ENCODE measurements at places on chromosomes 7 and 10.
A peak's percentile ranks its signal among the peaks of the same experiment; 100 is the strongest.

DNA sequence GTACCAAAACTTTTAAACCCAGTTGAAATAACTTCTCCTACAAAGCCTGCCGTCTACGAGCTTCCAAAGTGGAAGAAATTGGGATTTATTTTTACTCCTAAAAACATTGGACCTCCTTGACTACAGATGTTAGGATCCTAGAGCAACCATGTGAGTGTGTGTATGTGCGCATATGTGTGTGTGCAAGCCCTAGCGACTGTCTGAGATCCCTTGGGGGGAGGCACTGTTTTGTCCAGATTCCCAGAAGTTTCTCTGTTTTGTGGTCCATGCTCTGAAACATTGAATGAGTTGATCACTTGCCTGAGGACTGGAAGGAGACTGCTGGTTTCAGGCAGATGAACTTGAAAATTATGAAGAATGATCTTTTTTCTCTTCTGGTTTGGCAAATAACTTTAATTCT, 312.3 kb upstream of the ZNF32 start:
- no peak for DNase-seq

DNA sequence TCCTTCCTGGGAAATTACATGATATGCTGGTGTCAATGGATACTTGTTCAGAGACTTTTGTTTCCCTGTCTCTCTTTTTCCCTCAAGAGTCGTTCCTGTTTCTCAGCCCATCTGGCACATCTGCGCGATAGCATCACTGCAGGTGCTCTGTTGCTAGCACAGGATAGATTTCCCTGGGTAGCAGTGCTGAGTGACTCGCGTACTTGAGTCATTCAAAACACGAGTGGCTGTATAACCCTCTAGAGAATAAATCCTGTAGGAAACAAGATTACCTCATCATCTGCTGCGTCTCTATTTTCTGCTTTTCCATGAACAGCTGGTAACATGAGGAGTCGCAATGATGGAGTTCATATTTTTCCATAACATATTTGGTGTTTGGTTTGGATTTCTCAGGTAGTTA, 452.0 kb upstream of the FZD8 start:
- no peak for DNase-seq

DNA sequence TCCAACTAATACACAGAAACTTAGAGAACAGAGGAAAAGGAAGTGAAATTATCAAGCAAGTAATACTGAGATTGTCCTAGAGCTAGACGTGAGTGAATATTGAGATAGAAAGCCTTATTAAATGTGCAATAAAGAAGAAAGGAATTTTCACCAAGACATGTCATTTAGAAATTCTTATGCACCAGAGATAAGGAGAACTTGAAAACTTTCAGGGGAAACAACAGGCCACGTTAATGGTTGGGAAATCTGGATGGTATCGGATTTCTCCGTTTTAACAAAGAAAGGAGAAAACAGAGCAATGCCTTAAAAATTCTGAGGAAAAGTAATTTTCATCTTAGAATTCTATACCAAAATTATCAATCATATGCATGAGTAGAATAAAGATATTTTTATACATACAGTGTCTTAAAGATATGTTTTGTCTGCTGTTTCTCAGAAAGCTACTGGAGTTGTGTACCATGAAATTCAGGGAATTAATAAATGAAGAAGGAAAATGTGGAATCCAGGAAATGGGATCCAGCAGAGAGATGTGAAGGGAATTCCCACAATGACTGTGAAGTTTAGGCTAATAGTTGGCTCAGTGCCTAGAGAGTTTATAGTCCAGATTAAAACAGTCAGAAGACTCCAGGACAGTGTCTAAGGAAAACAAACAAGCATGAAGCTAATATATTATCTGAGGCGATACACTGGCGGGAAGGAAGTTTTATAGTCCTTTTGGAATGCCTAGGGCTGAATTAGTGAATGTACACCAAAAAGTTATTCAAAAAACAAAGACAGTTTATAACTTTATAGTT, 159.5 kb downstream of the PPP1R9A start:
- no peak for DNase-seq

DNA sequence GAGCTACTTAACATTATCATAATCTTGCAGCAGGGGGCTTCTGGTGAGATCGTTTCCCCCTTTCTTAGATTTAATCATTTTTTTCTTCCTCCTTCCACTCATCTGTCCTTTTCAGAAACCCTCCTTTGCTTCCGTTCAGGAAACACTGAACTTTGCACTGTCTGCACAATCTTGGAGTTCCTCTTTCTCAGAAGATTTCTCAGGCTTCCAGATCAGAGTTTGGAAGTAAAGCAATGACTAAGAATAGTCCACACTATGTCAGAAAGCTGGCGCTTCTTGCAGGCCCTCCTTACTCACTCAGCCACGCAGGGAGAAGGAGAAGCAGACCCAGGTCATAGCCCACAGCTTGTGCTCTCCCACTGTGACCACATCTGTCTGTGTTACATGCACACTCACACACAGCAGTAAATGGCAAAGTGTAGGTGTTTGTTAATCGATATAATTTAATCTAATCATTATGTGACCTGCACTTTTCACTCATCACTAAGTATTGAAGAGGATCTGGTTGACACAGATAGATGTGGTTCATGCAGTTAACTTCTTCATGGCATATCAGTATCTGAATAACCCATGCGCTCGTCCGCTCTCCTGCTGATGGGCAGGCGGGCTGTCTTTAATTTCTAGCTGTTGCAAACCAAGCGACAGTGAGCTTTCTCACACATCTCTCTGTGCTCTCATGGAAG, 30.2 kb downstream of the ALOX5 start:
- DNase-seq, result no peak

DNA sequence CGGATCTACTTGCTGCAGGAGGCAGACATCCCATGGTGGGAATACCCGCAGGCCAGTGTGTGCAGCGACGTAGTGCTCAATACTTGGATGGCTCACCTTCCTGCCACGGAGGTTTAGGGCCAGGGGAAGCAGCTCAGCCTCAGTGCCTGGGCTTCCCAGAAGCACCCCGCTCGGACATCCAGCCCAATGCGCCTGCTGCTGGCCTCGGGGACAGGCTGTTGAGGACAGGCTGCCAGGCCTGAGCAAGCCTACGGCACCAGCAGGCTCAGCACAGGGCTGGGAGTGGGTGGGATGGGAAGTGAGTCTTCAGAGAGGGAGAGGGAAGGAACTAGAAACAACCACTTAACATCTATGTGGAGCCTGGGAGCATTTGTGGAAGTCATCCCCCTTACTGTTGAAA, 441.3 kb upstream of the MGMT start:
- DNase-seq, result no peak

DNA sequence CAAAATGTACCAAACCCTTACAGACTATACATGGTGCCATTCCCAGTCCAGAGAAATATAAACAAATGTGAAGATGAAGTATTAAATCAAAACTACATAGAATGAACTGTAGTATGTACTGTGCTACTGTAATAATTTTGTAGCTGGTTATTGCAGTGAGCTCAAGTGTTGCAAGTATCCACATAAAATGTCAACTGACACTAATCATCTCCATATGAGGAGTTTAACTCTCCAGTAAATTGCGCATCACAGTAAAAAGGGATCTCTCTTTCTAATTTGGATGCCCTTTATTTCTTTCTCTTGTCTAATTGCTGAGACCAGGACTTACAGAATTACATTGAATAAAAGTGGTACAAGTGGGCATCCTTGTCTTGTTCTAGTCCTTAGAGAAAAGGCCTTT, 165.5 kb downstream of the CPED1 start:
- no peak for DNase-seq

GRCh38 chr10:59127991-59128390, 48.5 kb upstream of the PHYHIPL start:
- no peak for DNase-seq

- DNase-seq, result no peak
Measured at GRCh38 chr10:23047201-23048050, 48.0 kb upstream of the MSRB2 start.

- no peak for DNase-seq
Measured at GRCh38 chr7:47956220-47956619, 8.0 kb upstream of the PKD1L1 start.

- DNase-seq, result no peak
Measured at GRCh38 chr7:101985057-101985902, 167.9 kb downstream of the CUX1 start.

- DNase-seq, result no peak
Measured at GRCh38 chr10:84329986-84330651, 1.7 kb downstream of the CCSER2 start.

- DNase-seq, result peak; percentile 36
Measured at GRCh38 chr7:118109607-118110006, 74.4 kb upstream of the LSM8 start.

DNA sequence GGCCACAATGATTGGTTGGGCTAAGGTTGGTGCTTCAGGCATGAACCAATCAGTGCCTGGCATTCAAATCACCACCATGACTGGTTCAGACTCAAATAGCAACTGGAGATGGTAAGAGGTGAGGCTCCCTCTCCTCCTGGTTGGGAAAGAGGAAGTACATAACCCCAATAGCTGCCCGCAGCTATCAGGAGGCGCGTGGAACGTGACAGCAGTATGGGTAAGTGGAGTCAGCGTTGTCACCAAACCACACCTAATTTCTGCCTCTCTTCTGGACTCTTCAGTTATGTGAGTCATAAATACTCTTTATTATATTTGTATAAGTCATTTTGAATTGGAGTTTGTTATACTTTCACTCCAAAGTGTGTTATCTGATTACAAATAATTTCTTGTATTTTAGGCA, 17.9 kb upstream of the ITGA8 start:
- no peak for DNase-seq

DNA sequence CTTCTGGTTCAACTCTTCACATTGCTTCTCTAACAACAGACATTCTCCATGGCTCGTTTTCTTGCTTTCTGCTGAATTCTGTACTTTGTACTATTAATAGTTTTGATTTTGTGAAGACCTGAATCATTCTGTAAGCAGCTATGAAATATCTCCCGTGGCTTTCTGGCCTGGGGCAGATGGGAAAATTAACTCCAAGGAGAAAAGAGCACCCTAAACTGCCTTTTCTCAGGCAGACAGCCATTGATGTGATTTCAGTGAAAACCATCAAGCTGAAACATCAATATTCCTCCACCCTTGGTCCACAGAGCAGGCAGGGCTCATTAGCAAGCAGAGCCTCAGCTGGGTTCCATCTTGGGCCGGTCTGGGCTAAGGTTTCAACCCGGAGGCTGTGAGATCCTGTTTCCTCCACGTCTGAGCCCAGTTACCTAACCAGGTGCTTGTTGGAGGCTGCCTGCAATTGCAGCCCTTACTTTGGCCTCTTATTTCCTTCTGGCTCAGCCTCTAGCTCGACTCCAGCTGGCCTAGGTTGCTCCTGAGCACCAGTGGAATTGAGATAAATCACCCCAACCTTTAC, 21.1 kb upstream of the EZH2 start:
- DNase-seq, result no peak

DNA sequence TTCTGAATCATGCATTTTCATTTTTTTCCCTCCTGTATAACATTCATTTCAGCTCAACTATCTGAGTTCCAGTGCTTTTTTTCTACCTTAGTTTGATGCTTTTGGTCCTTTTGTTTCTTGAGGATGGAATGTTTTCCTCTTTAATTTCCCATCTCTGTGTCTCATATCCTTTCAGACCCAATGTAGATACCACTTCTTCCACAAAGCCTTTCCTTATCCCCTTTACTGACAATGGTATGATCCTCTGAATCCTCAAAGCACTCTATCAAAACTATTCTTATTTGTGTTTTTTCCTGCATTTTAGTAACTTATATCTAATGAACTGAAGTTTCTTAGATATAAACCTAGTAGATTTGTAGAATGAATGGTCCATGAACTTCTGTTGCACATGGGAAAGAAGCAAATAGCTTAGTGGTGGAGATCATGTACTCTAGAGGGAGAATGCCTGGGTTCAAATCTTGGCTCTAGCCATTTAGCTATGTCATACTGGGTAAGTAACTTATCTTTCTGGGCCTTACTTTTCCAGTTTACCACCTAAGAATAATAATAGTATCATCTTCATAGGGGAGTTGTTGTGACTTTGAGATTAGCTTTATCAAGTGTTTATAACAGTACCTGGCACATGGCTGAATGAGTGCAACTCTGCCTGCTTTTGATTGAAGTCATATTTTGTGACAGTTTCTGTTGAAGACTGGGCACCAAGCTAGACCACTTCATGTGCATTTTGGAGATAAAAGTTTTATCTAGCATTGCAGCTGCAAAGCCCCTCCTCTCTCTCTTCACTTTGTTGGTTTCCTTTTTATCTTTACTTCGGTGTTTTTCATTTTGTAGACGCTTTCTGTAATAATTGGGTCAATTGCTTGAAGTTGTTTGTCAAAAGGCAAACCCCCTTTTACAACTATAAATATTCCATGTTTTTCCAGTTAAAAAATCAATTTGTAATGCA, 18.5 kb downstream of the STAM start:
- no peak for DNase-seq

DNA sequence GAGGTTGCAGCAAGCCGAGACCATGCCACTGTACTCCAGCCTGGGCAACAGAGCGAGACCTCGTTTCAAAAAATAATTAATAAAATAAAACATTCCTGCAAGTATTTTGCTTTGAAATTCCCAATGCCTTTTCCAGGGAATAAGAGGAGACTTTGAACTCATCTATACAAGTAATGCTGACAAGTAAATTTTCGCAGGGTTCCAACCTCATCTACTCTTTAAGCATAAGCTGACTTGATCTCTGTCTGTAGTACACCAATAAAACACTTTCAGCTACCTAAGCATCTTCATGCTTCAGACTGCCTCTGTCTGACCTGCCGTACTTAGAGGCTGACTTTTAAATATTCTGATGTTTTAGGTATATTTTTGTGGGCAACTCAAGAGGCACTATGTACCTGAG, 13.7 kb upstream of the BEND7 start:
- no peak for DNase-seq

GRCh38 chr7:40531956-40532355, 397.2 kb downstream of the SUGCT start:
- no peak for DNase-seq

- DNase-seq, result no peak
Measured at GRCh38 chr10:71831646-71832552, 19.2 kb downstream of the PSAP start.

DNA sequence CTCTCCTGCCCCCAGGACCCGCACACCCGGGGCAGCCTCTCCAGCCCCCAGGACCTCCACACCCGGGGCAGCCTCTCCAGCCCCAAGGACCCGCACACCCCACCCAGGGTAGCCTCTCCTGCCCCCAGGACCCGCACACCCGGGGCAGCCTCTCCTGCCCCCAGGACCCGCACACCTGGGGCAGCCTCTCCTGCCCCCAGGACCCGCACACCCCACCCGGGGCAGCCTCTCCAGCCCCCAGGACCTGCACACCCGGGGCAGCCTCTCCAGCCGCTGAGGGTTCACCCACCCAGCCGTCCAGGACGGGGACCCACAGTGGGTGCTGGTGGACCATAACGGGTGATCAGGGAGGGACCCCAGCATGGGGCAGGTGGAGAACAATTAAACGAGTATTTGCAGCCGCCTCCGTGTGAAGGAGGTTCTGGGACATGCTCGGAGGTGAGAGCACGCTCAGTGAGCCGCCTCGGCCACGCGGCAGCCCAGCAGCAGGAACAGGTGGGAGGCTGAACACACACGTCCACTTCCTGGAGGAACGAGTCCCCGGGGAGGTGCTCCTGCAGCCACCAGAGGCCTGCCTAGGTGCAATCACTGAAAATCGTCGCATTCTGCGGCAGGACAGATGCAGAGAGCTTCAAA, 107.9 kb downstream of the PDGFA start:
- DNase-seq, result no peak

Measured in NCI-H1930 (cell line).